ENCODE measurements at places on chromosomes 12 and 14.

DNA sequence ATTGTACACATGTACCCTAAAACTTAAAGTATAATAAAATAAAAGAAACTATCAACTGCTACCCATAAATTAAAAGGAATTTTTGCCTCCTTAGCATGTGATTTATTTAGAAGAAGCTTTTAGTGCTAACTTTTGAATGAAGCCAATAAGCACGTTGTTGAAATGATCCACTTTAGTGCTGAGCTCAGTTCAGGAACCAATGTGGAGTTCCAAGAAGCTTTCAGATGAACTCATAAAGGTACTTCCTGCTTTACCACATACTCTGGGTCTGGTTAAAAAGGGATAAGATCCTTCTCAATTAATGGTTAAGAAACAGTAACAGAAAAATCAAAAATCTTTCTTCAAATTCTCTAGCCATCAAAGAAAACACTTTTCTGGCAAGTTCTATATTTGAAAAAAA lies 39.4 kb downstream of the TMTC1 start:
- DNase-seq, result no peak

DNA sequence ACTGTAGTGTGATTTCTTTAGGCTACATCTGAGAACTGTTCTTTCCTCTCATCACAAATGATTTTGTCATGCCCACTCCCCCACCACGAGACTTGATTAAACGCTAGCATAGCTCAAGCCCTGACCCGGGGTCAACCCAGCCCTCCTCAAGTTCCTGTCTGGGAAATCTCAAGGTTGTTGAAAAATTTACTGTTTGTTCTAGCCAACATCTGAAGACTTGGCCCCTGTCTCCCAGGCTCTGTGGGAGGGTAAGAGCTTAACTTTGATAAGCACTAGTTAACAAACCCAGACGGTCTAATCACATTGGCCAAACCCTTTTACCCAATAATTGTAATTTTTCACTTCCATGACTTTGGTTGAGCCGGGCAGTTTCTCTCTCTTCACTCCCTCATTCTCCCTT lies 86.2 kb upstream of the AMIGO2 start:
- no peak for DNase-seq

DNA sequence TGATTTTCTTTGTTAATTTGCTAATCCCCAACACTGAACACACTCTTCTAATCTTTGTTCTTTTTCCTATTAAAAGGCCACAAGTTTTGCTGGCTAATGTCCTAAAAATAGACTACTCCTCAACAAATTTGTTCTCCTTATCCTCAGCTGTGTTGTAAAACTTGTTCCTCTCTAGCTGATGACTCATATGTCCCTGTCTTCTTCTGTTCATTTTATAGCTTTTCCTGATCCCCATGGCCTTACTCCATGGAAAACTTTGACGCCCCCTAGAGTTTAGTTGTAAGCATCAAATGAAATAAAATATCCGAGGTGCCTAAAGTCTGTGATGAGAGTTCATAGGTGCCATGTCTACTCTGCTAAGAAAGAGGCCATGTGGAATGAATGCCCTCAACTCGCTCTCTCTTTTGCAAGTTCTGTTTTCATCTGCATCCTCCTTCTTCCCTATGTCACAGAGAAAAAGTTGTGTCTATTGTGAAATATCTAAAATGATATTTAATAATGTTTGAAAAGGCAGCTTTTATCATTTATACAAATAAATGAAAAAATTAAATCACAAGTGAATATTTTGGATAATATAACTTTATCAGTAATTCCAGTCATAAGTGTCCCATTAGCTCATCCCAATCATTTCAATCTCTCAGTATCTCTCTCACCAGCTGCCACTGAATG lies 237.9 kb downstream of the IPO8 start:
- no peak for DNase-seq

DNA sequence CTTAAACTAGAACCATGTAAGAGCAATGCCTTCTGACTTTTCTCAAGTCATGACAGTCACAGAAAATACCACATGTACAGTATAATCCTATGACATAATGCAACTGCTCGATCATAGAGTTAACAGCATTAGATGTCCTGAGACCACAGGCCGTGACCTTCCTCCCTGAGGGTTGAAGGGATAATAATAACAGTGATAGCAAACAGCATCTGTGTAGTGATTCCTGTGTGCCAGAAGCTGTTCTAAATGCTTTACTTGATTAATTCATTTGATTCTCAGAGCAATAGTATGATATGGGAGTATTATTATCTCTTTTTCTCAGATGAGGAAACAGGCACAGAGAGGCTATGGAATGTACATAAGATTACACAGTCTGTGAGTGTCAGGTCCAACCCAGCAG lies 53.2 kb downstream of the SLC35F4 start:
- DNase-seq, result no peak

DNA sequence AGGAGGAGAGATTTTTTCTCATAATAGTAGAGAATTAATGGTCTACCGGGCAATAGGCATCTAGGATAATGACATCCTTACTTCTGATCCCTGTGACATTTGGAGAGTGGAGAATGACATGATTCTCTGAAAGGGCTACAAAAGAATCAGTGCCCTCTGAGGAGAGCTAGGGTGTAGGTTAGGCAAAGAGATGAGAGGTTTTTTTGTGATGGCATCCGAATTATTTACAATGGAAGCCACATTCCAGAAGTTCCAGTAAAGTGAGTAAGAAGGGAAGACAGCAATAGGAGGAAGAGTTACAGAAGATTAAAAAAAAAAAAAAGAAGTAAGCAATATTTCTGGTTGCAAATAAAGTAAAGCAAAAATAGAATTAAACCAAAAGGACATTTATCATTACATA lies 478.0 kb downstream of the RMST start:
- no peak for DNase-seq

Data from right cardiac atrium (tissue), 5 donors.